ENCODE measurements at places on chromosomes 3 and 15. TPM values are rescaled to one million over a fixed set of nuclear protein-coding genes. Genes with fewer than 3 reads are reported as not detected.

DNA sequence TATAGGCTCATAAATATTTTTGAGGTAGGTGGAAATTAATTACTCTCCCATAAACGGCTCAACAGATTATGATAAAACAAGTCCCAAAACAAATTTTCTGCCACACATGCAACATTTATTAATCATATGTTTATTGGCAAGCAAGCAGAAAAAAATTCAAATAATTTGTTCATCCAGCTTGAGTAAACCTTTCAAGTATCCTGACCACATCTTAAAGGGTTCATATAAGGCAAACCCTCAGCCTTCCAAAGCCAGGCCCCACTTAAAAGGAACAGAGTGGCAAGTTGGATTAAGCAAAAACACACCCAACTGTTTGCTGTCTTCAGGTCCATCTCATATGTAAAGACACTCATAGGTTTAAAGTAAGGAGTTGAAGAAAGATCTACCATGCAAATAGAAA lies 1042.3 kb downstream of the DIPK2A start:
- DNase-seq = no peak

GRCh38 chr3:156902916-156903315 lies 76.8 kb downstream of the LEKR1 start:
- DNase-seq = no peak

DNA sequence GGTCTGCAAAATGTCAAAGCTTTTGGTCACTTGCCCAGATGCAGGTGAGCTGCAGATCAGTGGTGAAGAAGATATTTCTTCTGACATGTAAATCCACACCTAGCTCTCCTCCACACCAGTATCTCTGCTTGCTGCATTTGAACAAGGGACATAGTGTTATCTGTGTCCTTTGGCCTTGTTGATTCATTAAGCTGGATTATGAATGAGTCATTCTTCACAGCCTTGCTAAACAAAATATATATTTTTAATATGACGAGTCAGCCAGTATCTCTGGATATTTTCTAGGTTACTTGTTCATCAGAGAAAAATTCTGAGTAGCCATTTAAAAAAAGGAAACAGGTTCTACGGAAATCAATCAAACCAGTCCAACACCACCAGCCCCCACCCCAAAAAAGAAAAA lies 190.6 kb upstream of the ADAMTS9 start:
- peak; percentile 54 for DNase-seq

- peak; percentile 98 for DNase-seq
Observed at GRCh38 chr3:58005669-58006068, 2.6 kb upstream of the FLNB start.

DNA sequence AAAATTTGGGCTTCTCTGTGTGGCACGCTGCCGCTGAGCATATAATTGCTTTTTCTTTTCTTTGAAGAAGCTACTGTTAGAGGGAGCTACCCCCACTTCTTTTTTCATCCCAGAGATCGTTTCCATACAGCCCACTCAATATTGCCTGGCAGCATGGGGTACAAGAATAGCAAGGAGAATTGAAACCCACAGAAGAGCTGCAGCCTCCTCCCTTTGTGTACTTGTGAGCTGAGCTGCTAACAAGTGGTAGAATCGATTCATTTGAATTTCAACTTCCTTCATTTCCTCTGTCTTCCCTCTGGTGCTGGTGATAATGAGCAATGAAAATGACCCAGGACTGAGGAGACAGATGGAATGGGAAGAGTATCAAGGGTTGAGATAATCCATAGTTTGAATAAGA lies 64.9 kb downstream of the LRRC3B start:
- DNase-seq = no peak

GRCh38 chr15:57152666-57153539 lies 223.4 kb upstream of the CGNL1 start:
- peak; percentile 6 for DNase-seq

DNA sequence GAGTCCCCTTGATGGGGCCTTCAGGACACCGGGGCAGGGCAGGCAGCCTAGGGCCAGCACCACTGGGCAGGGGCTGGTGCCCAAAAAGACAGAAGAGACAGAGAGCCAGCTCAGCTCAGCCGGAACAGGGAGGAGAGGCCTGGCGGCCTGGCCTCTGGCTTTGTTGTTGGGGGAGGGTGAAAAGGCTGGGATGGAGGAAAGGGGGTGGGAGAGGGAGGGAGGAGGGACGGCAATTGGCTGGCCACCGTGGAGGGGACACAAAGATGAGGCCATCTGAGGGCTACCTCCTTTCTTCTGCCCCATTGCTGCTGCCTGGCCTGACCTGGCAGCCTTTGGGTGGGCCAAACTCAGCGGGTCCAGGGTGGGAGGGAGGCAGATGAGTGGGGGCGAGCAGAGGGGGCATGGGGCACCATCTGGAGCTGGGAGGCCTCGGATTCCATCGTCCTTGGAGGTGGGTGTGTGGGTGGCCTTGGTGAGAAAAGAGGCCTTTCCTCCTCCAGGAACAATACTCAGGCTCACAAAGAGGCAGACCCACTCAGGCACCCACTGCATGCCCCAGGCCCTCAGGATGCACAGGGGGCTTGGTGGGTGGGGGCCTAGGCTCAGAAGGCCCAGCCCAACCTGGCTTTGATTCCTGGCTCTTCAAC lies 9.3 kb downstream of the EFCC1 start:
- no peak for DNase-seq

Gene GOLGA8H
- not detected for polyA plus RNA-seq

DNA sequence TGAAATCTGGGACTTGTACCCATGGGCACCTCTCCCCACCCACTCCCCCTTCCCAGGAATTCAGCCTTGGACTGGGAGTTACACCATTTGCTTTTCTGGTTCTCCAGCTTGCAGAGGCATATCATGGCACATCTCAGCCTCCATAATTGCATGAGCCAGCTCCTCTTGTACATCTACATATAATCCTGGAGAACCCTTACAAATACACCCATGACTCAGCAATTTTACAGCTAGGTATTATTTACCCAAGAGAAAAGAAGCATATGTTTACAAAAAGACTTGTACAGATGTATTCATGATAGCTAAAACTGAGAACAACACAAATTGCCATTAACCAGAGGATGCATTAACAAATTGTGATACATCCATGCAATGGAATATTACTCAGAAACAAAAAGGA lies 58.4 kb downstream of the RPLP1 start:
- no peak for DNase-seq

Gene DPPA4
- not detected for polyA plus RNA-seq

GRCh38 chr3:77620009-77620408 lies 580.1 kb downstream of the ROBO2 start:
- peak; percentile 19 for DNase-seq

Gene ZNF619
- polyA plus RNA-seq = 1.3 TPM

Gene GPR171
- not detected for polyA plus RNA-seq

DNA sequence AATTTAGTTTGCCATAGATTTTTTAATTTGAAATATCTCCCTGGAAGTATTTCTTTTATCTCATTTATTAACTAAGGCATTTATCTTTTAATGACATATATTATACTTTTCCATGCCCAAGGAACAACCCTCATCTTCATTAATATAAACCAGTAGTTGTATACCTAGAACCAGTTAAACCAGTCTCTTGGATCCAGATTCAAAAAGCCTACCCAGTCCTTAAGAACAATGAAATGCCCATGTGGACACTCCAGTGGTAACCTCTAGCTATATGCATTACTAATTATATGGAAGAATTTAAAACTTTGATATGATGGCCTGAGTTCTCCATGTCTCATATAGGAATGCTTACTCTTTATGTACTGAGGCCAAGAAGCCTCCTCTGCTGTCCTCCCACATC lies 4.8 kb downstream of the SIDT1 start:
- no peak for DNase-seq

- DNase-seq = peak; percentile 80
Observed at GRCh38 chr3:96209699-96210098, 604.7 kb upstream of the EPHA6 start.

DNA sequence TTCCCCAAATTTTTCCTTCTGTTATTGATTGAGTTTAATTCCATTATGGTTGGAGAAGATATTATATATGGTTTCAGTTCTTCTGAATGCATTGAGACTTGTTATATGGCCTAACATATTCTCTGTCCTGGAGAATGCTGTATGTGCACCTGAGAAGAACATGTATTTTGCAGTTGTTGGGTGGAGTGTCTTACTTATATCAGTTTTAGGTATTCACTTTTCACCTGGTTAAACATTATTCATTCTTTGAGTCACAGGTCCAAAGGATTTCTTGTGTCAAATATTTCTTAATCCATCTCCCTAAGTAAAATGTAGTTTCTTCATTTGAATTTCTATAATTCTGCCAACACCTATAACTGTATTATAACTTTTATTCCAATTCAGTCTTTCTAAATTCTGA lies 17.8 kb downstream of the ACKR2 start:
- DNase-seq = no peak

Gene CRABP1
- polyA plus RNA-seq = not detected

Gene PROS1
- polyA plus RNA-seq = 1.4 TPM

DNA sequence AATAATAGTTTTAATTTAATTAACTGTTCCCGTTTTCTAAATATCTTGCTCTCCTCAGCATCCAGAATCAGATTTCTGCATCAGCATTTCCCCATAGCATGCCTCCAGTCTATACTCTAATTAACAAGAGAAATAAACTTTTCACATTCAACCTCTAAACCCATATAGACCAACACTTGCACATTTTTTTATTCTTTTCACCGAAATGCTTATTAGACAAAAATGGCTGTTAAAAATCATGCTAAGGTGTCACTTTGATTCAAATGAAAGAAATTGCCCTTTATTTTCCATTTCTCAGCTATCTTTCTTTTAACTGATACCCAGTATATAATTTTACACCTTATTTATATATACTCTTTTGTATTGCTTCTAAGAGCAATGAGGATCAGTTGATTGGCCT lies 1107.1 kb upstream of the EPHA6 start:
- DNase-seq = no peak

DNA sequence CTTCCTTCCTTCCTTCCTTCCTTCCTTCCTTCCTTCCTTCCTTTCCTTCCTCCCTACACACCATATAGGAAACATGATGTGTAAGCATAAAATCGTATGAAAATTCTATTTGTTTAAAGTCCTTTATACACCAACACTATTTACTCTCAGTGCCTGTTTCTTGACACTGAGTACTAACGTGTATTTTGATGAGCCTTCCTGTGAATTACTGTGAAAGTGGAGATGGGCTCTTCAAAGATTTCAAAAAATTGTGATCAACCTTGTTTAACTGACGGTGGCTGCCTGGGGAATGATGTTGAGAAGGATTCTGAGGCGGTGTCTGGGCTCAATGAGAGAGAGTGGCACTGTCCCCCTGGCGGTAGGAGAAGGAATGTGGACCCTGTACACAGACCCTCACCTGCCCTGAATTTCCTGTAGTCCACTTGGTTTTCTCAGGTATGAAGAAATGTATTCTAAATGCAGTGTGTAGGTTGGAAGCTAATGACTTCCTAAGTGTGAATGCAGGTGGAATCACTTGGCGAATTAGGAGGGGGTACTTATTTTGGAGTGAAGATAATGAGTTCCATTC lies 237.9 kb downstream of the GAP43 start:
- DNase-seq = no peak

Gene XCR1
- polyA plus RNA-seq = not detected

GRCh38 chr3:131454501-131454900 lies 48.3 kb downstream of the MRPL3 start:
- DNase-seq = peak; percentile 37

DNA sequence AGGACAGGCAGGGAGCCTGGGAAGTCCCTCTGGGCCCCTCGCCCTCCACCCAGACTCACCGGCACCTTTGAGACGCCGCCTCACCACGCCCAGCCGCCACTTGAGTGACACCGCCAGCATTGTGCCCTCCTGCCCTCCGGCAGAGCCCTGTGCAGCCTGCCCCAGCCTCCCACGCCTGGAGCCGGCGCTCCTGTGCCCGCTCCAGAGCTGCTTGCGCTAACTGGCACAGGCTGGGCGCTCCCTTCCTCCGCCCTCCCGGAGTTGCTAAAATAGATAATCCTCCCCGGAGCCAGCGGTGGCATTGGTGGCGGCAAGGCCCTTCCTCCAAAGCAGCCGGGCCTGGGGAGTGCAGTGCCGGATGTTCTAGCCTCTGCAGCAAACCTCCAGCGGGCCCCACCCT lies 15.7 kb upstream of the GRIP2 start:
- DNase-seq = no peak

DNA sequence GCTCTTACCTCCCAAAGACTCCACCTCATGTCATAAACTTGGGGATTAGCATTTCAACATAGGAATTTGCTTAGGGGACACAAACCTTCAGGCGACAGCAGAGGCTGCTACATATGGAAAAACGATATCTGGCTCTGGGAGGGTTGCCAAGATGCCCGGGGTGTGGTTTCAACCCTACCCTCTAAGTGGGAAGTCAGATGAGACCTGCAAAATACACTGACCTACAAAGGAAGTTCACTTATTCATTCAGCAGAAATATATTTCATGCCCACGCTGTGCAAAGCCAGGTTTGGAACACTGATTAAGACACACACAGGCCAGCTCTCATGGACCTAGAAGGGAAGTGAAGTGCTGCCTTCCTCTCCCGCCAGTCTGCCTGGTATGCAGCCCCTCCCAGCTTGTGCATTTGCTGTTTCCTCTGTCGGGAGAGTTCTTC lies 239.3 kb downstream of the FEZF2 start:
- DNase-seq = no peak

- no peak for DNase-seq
Observed at GRCh38 chr3:38018296-38019266, 10.9 kb downstream of the PLCD1 start.

DNA sequence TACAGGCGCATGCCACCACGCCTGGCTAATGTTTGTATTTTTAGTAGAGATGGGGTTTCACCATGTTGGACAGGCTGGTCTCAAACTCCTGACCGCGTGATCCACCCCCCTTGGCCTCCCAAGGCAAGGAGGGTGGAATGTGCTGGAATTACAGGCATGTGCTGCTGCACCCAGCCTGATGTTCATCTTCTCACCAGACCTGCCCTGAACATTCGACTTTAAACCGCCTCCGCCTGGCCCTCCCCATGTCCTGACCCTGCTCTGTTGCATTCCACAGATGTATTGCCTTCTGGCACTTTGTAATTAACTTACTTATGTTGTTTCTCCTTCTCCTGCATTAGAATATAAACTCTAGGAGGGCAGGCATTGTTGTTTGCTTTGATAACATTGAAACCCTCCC lies 102.1 kb downstream of the LINGO1 start:
- no peak for DNase-seq

DNA sequence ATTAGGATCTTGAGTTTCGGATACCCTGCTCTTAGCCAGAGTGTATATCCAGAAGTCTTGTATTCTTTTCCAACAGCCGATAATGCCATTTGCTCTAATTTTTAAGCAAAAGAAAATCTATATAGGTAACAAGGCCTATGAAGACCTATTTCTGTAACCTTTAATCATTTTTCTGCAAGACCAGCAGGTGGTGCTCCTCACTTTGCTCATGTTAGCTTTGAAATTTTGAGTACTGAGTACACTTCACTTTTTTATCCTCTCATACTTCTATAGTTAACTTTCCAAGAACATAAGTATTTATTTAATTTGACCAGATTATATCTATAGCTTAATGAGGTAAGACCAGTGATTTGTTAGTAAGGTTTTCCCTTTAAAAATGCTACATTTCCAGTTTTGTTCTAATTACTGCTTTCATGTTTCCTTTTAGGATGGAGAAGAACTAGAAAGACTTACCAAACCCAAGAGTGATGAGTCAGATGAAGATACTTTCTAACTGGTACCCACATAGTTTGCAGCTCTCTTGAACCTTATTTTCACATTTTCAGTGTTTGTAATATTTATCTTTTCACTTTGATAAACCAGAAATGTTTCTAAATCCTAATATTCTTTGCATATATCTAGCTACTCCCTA lies 20.5 kb downstream of the SLC35A5 start:
- peak; percentile 13 for DNase-seq

All from foreskin keratinocyte (primary cell).